ENCODE measurements at places on chromosomes 3 and 15.

DNA sequence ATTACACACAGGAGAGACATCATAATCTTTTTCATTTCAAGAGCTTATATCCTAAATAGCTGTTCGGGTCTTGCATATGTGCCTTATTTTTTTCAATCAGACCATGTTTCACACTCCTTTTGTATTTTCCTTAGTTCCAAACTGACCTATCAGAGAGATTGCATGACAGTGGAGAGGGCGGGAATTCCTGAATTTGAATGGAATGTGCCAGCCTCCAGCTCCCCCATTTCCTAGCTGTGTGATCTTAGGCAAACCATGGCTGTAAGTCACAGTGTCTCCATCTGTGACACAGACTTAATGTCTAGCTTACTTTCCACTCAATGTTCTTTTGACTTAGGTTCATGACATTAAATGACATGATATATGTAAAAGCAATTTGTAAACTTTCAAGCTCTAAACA is 62.0 kb upstream of the CSTA start:
- no peak for DNase-seq

- DNase-seq: no peak
These were observed 206.9 kb downstream of the KLHL25 start for GRCh38 chr15:85587707-85588411.

- no peak for DNase-seq
These were observed 306.8 kb downstream of the TUSC7 start for GRCh38 chr3:117016378-117016777.

- DNase-seq: no peak
These were observed 7.4 kb downstream of the RRP9 start for GRCh38 chr3:51934139-51934850.

- no peak for DNase-seq
These were observed 224.0 kb upstream of the RGMA start for GRCh38 chr15:93312891-93313486.

GRCh38 chr3:138835397-138835757 is 649 bp upstream of the PIK3CB start:
- no peak for DNase-seq

DNA sequence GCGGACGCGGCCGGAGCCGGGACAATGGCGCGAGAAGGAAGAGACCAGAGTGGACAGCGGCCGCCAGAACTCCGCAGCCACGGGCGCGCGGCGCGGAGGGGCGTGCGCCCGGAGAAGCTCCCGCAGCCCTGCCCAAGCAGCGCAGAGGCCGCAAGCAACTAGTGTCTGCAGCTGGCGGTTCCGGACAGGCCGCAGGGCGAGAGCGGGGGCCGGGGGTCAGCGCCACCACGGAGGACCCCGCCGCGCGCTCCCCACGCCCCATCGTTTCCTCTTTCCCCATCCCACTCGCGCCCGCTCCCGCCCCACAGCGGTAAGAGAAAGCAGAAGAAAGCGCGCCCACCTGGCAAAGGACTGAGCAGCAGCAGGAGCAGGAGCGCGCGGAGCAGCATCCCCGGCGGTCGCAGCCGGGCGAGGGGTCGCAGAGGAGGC is 440 bp downstream of the PRTG start:
- no peak for DNase-seq

GRCh38 chr15:40550341-40551037 is 14.4 kb downstream of the CCDC32 start:
- DNase-seq: no peak

- DNase-seq: no peak
These were observed 93.9 kb downstream of the ABHD5 start for GRCh38 chr3:43784640-43785011.

DNA sequence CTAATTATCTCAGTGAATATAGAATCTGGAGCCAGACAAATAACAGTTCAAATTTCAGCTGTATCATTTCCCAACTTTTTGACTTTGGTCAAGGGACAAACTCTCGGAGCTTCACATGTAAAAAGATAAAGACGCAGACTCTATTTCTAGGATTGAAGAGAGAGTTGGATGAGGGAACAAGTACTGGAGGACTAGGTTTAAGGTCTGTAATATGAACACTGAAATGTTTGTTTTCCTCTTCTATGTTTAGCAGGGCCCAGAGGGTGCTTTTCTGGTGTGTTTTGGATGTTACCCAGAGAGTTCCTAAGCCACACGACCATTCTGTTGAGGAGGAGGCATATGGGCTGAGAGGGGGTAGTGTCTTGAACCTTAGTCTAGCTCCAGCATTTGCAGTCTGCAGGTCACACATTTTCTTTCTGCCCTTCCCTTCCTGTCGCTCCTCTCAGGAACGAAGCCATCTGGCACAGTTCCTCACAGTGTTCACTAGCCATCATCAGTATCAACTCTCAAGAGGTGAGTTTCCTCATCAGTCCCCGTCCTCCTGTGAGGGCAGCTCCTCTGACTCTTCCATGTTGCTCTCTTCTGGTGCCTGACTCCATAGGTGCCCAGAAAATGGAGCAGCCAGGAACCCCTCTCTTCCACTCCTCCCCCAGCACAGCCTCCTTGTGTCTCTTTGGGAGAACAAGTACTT is 250.1 kb downstream of the SQOR start:
- DNase-seq: no peak

GRCh38 chr15:89395996-89396395 is 61.4 kb upstream of the POLG start:
- DNase-seq: no peak

GRCh38 chr3:32354362-32354778 is 37.3 kb upstream of the CMTM7 start:
- DNase-seq: no peak

DNA sequence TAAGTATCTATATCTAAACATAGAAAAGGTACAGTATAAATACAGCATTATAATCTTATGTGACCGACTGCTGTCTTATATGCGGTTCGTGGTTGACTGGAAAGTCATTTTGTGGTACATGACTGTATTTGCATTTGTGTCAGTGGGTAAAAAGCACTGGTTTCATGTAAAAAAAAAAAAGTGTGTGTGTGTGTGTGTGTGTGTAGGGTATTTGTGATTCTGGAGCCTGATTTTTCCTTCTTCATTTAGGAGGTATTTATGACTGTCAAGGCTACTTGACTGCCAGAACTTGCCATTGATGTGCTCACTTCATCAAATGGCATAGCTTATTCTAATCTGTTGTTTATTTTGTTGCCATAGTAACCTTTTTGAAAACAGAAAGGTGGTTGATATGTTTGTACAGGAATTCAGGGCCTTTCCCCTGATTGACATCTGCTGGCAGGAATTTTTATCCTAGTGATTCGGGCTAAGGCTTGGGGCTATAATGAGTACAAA is 63.2 kb downstream of the AKAP13 start:
- DNase-seq: no peak

DNA sequence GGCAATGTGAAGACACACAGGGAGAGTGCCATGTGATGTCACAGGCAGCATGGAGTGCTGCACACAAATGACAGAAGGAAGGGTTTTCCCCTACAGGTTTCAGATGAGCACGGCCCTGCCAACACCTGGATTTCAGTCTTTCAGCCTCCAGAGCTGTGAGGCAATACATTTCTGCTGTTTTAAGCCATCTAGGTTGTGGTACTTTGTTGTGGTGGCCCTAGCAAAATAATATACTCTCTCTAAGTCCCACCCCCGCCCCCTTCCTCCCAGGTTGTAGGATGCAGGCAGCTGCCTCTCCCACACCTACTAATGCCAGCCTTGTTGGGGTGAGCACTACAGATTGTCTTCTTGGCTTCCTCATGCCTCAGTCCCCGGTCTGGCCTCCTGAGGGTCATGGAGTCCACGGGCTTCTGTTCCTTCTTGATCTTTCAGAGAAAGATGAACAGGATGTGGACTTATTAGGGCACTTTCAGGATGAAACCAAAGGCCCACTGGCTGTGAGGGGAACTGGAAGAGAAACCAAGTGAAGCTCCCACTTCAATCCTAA is 180.0 kb downstream of the CD47 start:
- no peak for DNase-seq

- DNase-seq: no peak
These were observed 12.0 kb upstream of the CPNE9 start for GRCh38 chr3:9691636-9692035.

- no peak for DNase-seq
These were observed 21.4 kb downstream of the LMCD1 start for GRCh38 chr3:8523041-8523440.

DNA sequence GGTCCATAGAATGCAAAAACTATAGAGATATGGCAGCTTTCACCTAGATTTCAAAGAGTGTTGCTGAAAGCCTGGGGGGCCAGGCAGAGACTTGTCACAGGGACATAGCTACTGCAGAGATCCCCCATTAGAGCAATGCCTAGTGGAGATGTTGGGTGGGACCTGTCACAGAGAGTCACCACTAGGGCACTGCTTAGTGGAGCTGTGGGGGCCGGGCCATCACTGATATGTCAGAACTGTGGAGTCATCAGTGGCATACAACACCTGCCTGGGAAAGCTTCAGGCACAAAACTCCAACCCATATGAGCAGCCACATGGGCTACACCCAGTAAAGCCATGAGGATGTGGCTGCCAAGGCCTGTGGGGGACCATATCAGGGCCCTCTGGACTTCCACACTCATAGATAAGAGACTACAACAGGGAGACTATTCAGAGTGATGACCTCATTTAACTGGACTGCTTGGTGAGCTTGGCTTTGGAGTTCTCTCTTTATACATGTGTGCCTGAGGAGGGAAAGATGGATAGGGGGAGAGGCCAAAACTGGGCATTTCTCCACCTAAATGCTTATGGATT is 176.3 kb downstream of the ZNF621 start:
- no peak for DNase-seq

- DNase-seq: no peak
These were observed 27.1 kb upstream of the SLC30A4 start for GRCh38 chr15:45549541-45550220.
